Foreskin keratinocyte (primary cell): ENCODE measurements at places on chromosomes 2 and 18. TPM values are rescaled to one million over a fixed set of nuclear protein-coding genes. Genes with fewer than 3 reads are reported as not detected.

Gene IL1RN
- total RNA-seq: 20.8 and 28.9 TPM in 2 replicates

- peak; percentile 25 for DNase-seq
These were observed 225.8 kb upstream of the SIX3 start for GRCh38 chr2:44715671-44716081.

Gene SP5
- total RNA-seq: 0.07 TPM in 1 of 2 replicates, not detected in the other

Gene CD8B
- total RNA-seq: not detected in 2 replicates

GRCh38 chr18:54316071-54316820 is 41.4 kb downstream of the STARD6 start:
- DNase-seq: no peak

Gene SLC9A2
- 0.32 and 0.78 TPM in 2 replicates for total RNA-seq

Gene ACADL
- total RNA-seq: 0.18 TPM in 1 of 2 replicates, not detected in the other

- DNase-seq: no peak
These were observed 35.9 kb upstream of the MGAT5 start for GRCh38 chr2:134217924-134218323.
